ENCODE measurements at places on chromosomes 5 and 9.

DNA sequence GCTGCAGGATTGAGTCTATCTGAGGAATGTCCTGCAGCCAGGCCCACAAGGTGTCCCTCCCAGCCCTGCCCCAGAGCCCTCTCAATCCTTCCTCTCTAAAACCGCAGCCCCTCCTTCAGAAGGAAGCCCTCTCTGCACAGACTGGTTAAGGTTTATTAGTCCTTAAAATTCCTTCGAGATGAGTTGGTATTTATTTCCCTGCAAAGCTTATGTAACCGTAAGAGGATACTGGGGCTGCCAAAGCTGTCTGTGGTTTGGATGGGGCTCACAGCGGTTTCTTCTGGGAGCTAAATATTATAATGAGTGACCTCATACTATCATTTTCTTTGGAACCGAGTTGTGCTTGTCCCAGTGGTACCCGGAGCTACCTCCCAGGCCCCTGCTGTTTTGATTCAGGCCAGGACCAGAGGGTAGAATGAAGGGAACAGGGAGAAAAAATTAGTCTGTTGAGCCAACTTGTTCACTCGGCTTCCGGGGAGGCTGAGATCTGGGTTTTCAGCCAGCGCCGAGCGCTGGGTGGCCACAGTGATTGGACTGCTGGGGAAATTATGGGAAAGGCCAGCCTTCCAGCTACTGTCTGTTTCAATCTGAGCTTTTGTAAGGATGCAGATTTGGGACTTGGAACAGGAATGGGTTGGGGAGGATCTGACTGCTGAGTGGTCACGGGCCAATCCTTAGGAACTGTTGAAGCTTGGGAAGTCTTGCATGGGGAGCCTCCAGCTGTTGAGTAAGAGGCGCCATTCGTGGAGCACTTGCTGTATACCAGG lies 107.5 kb downstream of the NDFIP1 start:
- DNase-seq = peak; percentile 92

GRCh38 chr9:131491001-131491710 lies 11.6 kb upstream of the POMT1 start:
- DNase-seq = no peak

DNA sequence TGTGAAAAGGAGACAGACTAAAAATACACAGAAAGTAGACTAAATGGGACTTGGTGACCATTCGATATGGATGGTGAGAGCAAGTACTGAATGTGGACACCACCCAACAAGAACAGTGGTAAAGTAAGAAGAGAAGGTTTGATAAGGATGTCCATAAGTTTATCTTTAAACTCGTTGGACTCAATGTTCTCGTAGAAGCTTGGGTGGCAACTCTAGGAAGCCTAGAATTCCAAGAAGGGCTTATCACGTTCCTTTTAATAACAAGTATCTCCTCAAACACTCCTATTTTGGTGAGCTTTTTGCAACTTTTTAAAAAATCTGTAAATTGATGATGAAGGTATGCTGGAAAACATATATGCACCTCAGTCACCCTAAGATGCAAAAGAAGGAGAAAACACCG lies 108.6 kb upstream of the CDH6 start:
- no peak for DNase-seq

GRCh38 chr9:131432597-131433301 lies 38.9 kb downstream of the PRRC2B start:
- DNase-seq = peak; percentile 75

Data from adipocyte (in vitro differentiated cells).